CD4-positive, alpha-beta T cell treated with Interleukin-6 at 100 ng/mL for 8 hours (primary cell): ENCODE measurements at places on chromosomes 5 and 9.

DNA sequence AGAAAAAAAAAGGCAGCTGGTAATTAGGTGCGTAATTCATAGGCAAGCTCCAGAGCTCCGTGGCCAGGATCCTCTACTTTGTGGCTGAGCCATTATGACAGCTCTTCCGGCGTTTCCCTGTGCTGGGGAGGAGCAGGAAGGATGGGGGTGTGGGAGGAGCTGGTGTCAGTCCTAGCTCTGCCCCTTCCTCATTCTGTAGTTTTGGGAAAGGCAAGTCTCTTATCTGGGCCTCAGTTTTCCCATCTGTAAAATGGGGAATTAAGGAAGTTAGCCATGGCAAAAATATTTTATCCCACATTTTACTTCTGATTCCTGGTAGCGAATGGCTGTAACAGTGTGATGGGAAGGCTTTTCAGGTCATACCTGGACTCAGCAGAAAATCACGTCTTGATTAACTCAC lies 81.1 kb downstream of the SEC61B start:
- no peak for DNase-seq

- no peak for DNase-seq
Observed at GRCh38 chr9:73118898-73119554, 32.6 kb upstream of the ANXA1 start.

DNA sequence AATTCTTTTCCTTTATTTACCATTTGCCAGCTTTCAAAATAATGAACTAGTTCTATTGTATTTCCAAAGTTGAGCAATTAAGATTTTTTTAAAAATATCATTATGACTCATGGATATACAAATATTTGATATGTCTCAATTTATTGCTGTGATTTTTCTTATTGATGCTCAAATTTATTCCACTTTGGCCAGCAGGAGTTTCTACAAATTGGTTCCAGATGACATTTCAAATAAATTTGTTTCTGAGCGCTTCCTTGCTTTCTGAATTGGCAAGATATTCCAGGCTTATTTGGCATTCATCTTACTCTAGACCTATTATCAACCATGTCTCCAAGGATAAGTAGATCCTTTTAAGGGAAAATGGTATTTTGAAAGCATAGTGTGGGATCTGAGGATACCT lies 58.5 kb upstream of the TJP2 start:
- no peak for DNase-seq

DNA sequence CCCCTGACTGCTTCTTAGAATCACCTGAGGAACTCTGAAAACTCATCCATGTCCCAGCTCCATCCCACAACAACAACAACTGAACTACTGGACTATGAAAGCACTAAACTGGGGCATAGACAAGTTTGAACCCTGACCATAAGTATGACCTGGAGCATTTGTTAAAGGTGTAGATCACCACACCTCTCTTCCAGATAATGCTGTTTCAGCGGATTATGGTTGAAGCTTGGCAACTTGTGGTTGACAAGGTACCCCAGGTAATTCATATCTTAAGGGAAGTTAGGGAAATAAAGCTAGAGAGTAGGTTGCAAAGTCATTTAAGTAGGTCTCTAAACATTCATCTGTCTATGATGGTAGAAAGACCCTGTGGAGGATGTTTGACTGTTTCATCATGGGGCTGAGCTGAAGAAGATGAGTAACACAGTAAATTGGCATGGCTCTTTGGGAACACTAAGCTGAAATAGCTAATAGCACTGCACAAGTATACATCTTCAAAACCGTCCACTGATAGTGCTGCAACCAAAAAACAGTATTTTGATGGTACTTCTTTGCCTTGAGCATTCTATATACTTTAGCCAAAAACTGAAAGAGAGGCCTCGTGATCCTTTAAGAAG lies 80.2 kb downstream of the TMEM174 start:
- DNase-seq, result no peak

DNA sequence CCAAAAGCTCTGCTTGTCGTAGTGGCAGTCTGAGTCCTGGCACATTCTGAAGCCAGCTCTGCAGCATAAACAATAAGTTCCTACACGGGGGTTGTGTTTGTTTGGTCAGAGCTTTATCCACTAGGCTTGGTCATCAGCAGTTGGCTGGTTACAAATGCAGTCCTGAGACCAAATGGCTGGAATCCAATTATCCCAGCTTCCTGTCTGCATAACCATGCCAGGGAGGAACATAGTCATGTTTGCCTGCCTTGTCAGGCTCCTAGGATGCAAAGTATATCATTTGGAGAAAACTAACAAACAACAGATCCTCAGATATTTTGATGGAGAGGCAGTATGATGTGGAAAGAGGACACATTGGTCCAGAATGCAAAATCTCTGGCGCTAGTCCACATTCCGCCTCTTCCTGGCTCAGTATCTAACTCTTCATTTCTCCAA lies 85.8 kb downstream of the FBXO38 start:
- DNase-seq, result no peak

GRCh38 chr9:121075251-121076036 lies 689 bp downstream of the CNTRL start:
- DNase-seq, result peak; percentile 11

GRCh38 chr9:36868586-36869282 lies 165.3 kb downstream of the PAX5 start:
- no peak for DNase-seq

DNA sequence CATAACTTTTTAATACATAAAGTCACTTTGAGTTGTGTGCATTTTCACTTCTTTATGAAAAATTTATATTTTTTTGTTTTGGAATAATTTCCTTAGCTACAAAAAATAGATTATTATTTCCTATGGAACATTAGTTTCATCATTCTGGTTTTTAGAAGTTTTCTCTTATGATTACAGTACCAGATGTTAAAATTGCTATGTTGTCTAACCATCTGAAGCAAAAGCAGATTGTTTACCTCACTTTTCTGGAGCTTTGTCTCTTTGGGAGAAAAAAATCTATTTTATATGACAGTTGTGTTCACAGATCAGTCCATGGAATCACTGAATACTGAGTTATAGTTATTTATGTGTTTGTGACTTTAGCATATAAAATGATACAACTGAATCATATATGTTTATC lies 708.9 kb upstream of the RIOK2 start:
- no peak for DNase-seq

GRCh38 chr5:101260857-101261256 lies 357.8 kb upstream of the ST8SIA4 start:
- no peak for DNase-seq
